Dorsolateral prefrontal cortex (tissue), 122 donors: ENCODE measurements at places on chromosomes 4 and X. TPM values are rescaled to one million over a fixed set of nuclear protein-coding genes. Genes with fewer than 3 reads are reported as not detected.

Gene GPRASP1
- total RNA-seq = 139 TPM

Gene PPAT
- 21.4 TPM for total RNA-seq

Gene CT45A5
- total RNA-seq = not detected

Gene SMIM10L2A
- total RNA-seq = 32.5 TPM

Gene GSPT2
- 10.5 TPM for total RNA-seq

Gene TXK
- 3.8 TPM for total RNA-seq

Gene BGN
- 35.8 TPM for total RNA-seq

Gene MAGEA4
- total RNA-seq = not detected

Gene ITIH6
- total RNA-seq = not detected

Gene RGN
- total RNA-seq = 23.7 TPM

Gene OCRL
- 46.2 TPM for total RNA-seq

Gene ALAS2
- 1.4 TPM for total RNA-seq

Gene TASL
- 0.52 TPM for total RNA-seq

Gene EGFL6
- 0.67 TPM for total RNA-seq

Gene CDK16
- total RNA-seq = 151 TPM

Gene FAT1
- total RNA-seq = 51.0 TPM

Gene GJB1
- total RNA-seq = 49.8 TPM

Gene RIPPLY1
- total RNA-seq = not detected

Gene XAGE1A
- total RNA-seq = not detected

Gene RTL3
- not detected for total RNA-seq

Gene CSAG2
- total RNA-seq = not detected

Gene SLITRK2
- 28.9 TPM for total RNA-seq
